ENCODE measurements at places on chromosomes 3 and 15.

DNA sequence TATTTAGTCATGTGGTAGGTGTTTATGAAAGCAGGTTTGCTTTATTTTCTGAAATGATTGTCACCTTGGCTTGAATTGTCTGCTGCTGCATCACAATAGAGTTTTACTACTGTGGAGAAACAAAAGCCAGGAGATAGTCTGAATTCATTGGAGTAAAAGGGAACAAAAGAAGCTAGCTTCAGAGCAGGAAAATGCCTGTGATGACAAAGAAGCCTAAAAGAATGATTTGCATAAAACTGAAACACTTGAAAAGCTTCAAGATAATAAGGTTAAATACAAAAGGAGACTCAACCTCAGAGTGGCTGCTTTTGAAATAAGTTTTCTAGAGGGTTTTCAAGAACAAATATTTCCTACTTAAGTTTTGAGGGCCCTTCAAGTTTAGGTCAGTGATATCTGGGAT, 138.3 kb downstream of the PTPRG start:
- no peak for DNase-seq

DNA sequence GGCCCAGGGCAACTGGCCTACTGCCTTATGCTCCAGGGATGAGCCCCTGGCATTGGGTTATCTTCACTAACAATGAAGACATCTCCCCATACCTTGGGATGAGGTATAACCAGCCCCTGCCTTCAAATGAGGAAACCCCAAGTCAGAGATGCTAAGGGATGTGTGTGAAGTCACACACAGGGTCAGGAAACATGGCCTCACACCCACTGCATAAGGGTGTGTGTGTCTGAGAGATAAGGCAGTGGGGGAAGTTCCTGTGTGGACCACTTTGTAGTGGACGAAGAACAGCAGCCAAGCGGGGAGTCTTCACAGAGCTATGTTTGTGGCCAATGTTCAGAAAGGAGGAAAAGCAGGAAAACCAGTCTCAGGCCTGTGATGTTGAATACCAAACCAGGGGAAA, 10.5 kb downstream of the ELP6 start:
- DNase-seq: no peak

GRCh38 chr15:87730706-87731105, 525.8 kb downstream of the NTRK3 start:
- DNase-seq: no peak

- no peak for DNase-seq
Observed at GRCh38 chr15:72998681-72999466, 53.4 kb upstream of the NEO1 start.

- DNase-seq: peak; percentile 17
Observed at GRCh38 chr3:134486577-134487041, 752 bp downstream of the CEP63 start.

DNA sequence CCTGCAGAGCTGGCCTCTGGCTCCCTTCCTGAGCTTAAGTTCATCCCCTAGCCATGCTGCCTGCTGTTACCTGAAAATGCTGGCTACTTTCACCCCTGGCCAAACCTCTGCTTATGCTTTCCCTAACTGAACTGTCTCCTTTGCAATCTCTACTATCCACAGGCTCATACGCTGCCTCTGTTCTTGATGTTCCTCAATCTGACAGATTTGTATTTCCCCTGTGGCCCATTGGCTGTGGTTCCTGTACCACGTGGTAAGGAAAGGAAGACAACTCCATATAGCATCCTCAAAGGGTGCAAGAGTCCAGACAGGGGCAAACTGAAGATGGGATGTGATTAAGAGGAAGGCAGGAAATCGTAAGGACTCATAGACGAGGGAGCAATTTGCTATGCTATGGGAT, 33.2 kb downstream of the TGM4 start:
- no peak for DNase-seq

DNA sequence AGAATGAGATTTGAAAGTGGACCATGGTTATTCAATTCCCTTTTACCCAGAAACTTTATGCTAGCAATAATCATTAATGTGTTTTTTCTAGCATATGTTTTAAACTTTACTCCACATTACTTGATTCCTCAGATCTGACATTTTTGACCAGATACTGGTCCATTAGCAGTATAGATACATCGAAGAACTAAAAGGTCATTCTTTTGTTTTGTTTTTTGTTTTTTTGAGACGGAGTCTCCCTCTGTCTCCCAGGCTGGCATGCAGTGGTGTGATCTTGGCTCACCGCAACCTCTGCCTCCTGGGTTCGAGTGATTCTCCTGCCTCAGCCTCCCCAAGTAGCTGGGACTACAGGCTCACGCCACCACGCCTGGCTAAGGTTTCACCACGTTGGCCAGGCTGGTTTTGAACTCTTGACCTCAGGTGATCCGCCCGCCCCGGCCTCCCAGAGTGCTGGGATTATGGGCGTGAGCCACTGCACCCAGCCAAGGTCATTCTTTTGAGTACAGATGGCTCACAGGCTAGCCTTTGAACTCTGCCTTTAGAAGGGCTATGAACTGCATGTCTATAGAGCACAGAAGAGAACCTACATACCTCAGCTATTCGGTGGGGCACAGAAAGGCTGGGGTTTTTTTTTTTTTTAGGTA, 28.6 kb downstream of the CHP1 start:
- no peak for DNase-seq

- DNase-seq: no peak
Observed at GRCh38 chr3:33980252-33980651, 181.8 kb downstream of the PDCD6IP start.

- no peak for DNase-seq
Observed at GRCh38 chr15:41698779-41699178, 38.6 kb downstream of the MGA start.

GRCh38 chr3:34073111-34073510, 274.7 kb downstream of the PDCD6IP start:
- DNase-seq: no peak

GRCh38 chr3:105369500-105370371, 3.0 kb downstream of the ALCAM start:
- DNase-seq: peak; percentile 80

- DNase-seq: no peak
Observed at GRCh38 chr3:138047596-138048158, 37.7 kb downstream of the CLDN18 start.

GRCh38 chr3:139444446-139444845, 31.9 kb downstream of the RBP2 start:
- no peak for DNase-seq

DNA sequence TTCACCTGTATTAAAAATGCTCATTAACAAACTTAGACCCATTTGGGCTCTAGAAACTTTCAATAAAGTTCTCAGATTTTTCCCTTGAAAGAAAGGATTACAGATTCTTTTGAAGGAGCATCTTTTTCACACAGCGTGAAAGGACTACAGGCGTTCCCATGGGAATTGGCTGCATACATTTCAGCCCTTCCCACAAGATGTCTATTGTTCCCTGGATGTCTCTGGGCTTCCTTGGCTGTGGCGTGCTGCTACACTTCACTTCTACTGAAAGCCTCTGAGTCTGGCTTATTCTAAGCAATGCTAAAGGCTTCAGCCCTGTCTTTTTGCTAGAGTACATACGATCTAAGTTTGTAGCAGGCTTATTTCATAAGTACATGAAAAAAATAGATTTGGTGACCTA, 1.4 kb downstream of the VEPH1 start:
- DNase-seq: no peak

GRCh38 chr3:122694966-122695365, 14.3 kb downstream of the PARP14 start:
- DNase-seq: no peak

DNA sequence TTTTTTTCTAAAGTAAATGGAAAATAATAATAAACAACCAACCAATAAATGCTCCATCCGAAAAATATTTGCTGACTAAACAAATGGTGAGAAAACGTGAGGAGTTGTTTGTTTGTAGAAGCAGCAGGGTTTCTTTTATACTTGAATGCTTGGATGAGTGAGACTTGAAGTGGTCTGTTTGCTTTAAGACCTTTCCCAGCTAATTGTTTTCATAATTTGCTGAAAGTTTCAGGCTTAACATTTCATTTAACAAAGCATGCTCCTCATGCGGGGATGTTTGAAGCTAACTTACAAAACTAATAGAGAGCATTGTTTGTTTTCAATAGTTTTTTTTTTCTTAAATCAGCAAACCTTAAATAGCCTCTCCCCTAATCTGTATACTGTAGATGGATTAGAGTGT, 484.6 kb downstream of the ROBO2 start:
- DNase-seq: no peak

GRCh38 chr3:13853978-13854296, 25.9 kb downstream of the WNT7A start:
- no peak for DNase-seq

- no peak for DNase-seq
Observed at GRCh38 chr15:38084289-38084688, 149.8 kb downstream of the TMCO5A start.

- no peak for DNase-seq
Observed at GRCh38 chr15:58081456-58081855, 15.9 kb upstream of the ALDH1A2 start.

- DNase-seq: no peak
Observed at GRCh38 chr3:101268141-101268540, 52.2 kb downstream of the IMPG2 start.

DNA sequence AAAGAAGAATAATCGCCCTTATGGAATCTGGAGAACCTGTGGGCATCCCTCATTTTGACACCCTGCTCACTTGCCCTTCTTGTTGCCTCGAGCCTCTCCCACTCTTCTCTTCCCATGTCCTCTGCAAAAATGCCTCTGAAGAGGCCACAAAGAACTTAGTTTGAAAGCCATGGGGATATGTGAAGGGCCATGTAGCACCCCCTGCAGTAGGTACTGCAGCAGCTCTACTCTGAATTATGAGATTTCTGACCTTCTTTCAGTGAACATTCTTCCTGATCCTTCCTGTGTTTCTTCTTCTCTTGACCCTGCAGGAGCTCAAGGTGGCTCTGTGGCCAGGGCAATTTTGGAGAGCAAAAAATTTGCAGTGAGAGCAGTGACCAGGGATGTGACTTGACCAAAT, 30.4 kb upstream of the TRA2B start:
- no peak for DNase-seq

- DNase-seq: no peak
Observed at GRCh38 chr3:127261925-127262324, 25.9 kb downstream of the PRR20G start.

GRCh38 chr3:117799387-117799735, 1089.8 kb downstream of the TUSC7 start:
- no peak for DNase-seq

DNA sequence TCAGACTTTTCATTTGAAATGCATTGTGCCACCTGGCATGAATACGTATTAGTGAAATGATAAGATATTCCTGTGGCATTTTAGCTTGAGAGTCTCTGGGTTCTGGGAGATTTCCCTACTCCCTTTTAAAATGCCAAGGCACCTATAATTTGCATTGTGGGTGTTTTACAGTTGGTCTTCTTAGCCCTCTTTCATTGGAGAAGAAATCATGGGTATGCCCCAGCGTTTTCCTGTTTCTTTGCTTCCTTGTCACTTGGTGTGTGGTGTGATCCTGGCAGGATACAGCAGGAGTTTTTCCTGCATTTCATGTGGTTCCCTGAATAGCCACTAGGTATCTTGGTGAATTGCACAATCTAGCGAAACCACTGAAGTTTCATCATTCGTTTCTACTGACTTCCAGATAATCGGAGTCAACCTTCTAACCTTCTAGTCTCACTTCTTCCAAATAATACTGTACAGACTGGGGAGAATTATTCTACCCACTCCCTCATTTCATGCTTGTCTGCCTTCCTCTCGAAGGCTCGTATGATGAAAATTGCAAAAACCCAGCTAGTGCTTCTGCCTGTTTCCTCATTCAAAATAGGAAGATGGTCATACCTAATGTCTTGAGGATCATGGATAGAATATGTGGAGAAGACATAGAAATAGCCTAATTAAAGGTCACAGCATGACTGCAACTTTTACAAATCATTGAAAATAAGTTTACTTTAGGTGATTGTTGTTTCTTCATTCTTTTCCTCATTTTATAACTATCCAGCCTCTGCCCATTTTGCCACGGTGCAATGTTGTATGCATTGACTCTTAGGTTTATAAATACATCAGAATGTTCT, 2.6 kb downstream of the BHLHE40 start:
- no peak for DNase-seq

DNA sequence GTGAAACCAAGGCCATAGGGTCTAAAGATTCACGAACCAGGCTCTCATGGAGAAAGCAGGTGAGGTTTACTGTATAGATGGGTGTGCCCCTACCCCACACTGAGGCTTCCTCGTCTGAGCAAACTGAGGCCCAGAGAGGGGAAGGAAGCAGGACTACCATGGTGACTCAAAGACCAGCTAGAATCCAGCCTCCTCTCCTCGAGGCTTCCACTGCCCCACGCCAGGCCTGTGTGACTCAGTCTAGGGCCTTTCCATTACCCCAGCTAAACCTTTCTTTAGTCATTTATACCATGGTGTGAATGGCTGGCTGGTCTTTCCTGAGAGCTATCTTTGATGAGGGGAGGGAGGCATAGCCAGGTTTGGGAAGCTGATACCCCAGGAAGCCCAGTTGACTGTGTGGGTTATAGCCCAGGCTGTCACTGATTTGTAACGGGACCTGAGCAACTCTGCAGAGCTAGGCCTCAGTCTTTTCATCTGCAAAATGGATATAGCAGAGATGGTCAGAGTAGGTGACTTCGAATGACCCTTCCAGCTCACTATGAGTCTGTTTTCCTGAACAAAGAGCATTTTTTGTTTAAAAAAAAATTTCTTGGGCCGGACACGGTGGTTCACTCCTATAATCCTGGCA, 3.0 kb upstream of the RHO start:
- no peak for DNase-seq

GRCh38 chr15:39896101-39896500, 24.0 kb downstream of the GPR176 start:
- DNase-seq: no peak

- DNase-seq: peak; percentile 96
Observed at GRCh38 chr3:127786353-127787070, 35.8 kb downstream of the MGLL start.

- no peak for DNase-seq
Observed at GRCh38 chr3:187256051-187256616, 35.4 kb downstream of the MASP1 start.

GRCh38 chr3:37471425-37471824, 297.0 kb upstream of the LRRFIP2 start:
- DNase-seq: no peak

GRCh38 chr15:99106417-99107220, 1.7 kb downstream of the SYNM start:
- DNase-seq: no peak

DNA sequence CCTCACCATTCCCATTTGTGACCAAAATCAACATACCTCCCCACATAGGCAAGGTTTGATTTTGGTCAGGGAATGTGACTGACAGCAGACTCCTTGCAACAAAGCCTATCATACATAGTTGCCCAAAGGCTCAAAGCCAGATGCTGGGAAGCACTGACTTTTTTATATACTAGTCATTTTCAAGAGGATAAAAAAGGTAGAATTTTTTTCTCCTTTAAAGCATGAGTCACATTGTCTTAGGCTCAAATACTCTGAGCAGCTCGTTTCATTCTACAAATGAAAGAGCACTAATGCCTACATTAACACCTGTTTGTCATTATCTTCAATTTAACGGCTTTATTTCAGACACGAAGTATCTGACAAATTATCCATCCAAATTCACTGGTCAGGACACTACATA, 36.2 kb downstream of the ICE2 start:
- no peak for DNase-seq

All from DMS 273 treated with DMSO at 0.1 percent for 48 hours (cell line).